ENCODE measurements at places on chromosomes 1 and 21.

GRCh38 chr21:27519361-27519760 is 552.5 kb upstream of the ADAMTS5 start:
- DNase-seq = no peak

- no peak for DNase-seq
Observed at GRCh38 chr1:206794294-206794908, 22.1 kb upstream of the IL10 start.

DNA sequence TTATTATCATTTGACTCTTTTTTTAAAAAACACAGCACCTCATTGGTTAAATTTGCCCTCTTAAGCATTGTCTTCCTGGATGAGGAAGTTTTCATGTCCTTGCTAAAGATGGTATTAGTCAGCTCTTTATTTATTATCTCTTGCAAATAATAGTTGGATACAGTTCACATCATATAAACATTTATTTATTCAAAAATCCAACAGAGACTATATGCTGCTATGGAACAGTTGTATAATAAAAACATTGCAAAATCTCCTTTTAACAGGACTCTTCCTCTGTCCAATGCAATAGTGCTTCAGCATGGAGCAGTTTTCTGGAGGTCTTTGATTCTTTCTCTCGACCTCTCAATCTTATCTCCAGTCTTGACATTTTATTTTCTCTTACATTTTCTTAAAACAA is 49.5 kb upstream of the VCAM1 start:
- DNase-seq = no peak

- peak; percentile 56 for DNase-seq
Observed at GRCh38 chr21:33299181-33299752, 25.5 kb upstream of the IFNAR1 start.

DNA sequence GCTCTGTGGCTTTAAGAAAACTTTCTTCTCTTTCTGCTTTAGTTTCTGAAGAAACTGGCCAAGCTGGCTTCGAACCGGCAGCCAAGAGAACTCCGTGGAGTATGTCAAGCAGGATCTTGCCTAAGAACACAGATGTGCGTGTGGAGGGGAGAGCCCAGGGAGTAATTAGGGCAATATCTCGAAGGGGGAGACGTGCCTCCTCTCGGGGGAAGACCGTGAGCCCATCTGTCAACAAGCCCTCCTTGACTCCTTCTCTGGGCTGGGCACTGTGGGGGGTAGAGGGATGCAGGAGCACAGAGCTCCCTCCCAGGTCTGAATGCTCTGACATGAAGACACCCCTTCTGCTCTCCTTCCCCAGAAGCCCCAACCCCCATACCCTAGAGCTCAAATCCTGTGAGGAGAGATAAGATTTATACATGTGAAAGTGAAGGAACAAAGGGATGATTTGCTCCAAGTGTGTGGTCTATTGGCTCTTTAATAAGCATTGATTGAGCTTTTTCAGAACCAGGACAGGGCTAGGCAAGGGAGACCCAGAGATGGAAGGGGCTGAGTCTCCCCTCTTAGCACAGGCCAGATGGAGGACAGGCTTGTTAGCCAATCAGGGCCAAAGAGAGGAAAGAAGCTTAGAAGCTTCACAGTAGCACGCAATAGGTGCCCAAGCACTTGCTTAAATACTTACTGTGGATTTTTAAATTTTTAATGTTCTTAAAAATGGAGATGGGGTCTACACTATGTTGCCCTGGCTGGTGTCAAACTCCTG is 37.5 kb downstream of the EDN2 start:
- DNase-seq = no peak

GRCh38 chr1:26530410-26530894 is 891 bp downstream of the RPS6KA1 start:
- DNase-seq = peak; percentile 58

- DNase-seq = no peak
Observed at GRCh38 chr21:38322311-38322950, 65.6 kb downstream of the KCNJ15 start.

- DNase-seq = no peak
Observed at GRCh38 chr1:11952455-11953109, 18.1 kb downstream of the PLOD1 start.

- DNase-seq = no peak
Observed at GRCh38 chr1:154129391-154129970, 25.4 kb downstream of the NUP210L start.

DNA sequence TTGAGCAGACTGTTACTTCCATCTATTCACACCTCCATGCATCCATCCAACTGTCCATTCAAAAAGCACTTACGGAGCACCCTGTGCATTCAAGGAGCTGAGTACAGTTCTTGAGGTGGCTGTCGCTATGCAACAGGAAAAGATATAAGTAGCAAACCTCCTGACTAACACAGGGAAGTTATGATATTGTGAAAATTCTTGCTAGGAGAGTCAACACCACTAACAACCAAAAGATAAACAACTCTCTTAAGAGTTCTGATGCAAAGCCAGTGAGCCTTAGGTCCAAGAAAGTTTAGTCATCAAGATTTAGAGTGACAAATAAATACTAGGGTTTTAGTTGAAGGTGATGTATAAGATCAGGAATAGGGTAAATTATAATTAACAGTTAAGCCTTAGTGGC is 44.5 kb upstream of the TRIM45 start:
- DNase-seq = no peak

- DNase-seq = no peak
Observed at GRCh38 chr1:222068937-222069336, 327.0 kb upstream of the DUSP10 start.

DNA sequence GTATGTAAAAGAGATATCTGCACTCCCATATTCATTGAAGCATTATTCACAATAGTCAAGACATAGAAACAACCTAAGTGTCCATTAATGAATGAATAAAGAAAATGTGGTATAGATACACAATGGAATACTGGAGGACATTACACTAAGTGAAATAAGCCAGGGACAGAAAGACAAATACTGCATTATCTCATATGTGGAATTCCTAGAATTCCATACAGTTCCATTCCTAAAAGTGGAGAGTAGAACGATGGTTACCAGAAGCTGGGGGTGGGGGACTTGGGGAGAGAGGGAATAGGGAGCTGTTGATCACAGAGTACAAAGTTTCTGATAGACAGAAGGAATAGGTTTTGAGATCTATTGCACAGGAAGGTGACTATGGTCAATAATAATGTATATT is 7.4 kb downstream of the TMED5 start:
- DNase-seq = no peak

DNA sequence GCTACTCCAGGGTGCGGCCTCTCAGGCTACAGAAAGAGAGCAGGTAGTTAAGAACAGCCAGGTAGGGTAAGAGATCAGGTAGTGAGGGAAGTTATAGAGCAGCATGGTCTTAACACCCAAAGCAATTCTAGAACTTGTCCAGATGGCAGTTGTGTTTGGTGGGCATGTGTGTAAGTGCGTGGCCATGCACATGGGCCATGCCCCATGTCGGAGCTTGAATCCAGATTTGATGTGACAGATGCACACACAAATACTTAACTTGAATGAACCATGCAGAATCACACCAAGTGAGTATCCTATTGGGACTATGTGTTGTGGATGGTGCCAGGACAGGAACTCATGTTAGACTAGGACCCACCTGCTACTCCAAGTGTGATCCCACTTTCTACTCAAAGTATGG is 145.7 kb upstream of the HMGB4 start:
- peak; percentile 15 for DNase-seq

DNA sequence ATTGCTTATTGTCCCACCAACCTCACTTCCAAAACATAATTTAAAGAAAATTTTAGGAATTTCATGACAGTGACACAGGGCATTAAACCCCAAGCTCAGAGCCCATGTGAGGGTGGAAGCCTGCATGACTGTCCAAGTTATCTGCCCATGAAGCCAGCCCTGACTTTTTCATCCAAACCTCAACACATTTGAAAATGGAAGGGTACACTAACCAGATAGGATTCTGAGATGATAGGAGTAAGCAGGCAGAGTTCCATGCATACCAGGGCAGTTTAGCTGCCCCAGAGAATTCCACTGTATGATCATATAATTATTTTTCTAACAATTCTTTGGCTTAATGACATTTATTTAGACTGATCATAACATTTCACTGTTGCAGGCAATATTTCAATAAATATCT is 986.0 kb downstream of the TTLL7 start:
- DNase-seq = no peak

DNA sequence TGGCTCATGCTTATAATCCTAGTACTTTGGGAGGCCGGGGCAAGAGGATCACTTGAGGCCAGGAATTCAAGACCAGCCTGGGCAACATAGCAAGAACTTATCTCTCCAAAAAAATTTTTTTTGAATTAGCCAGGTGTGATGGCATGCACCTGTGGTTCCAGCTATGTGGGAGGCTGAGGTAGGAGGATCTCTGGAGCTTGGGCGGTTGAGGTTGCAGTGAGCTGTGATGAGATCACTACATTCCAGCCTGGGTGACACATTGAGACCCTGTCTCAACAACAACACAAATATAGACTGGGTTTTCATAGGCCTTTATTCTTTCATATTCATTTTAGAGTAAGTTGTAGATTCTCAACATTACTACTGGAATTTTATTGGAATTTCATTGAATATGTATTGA is 12.8 kb downstream of the MED18 start:
- no peak for DNase-seq

GRCh38 chr1:106875622-106876021 is 180.9 kb upstream of the PRMT6 start:
- no peak for DNase-seq

DNA sequence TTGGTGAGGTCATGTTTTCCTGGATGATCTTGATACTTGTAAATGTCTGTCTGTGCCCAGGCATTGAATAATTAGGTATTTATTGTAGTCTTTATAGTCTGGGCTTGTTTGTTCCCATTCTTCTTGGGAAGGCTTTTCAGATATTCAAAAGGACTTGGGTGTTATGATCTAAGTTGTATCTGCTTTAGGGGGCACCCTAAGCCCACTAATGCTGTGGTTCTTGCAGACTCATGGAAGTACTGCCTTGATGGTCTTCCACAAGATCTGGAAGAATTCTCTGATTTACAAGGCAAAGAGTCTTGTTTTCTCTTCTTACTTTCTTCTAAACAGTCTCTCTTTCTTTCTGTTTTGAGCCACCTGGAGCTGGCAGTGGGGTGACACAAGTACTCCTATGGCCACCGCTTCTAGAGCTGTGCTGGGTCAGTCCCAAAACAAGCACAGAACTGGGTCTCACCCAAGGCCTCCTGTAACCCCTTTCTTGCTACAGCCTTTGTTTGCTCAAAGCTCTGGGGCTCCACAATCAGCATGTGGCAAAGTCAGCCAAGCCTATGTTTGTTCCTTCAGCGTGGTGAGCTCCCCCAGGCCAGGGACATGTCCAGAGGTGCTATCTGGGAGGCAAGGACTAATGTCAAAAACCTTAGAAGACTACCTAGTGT is 12.6 kb downstream of the VN1R5 start:
- no peak for DNase-seq

DNA sequence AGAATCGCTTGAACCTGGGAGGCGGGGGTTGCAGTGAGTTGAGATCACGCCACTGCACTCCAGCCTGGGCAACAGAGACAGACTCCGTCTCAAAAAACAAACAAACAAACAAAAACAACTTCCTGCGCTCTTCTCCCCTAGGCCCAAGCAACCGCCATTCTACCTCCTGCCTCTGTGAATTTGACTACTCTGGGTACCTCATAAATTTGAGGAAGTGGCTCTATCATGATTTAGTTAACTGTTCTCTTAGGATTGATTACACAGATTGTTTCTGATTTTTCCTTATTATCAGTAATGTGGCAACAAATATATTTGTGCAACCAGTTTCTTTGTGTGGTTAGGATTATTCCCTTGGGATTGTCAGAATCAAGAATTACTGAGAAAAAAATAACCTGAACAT is 29.7 kb downstream of the OPTC start:
- no peak for DNase-seq

DNA sequence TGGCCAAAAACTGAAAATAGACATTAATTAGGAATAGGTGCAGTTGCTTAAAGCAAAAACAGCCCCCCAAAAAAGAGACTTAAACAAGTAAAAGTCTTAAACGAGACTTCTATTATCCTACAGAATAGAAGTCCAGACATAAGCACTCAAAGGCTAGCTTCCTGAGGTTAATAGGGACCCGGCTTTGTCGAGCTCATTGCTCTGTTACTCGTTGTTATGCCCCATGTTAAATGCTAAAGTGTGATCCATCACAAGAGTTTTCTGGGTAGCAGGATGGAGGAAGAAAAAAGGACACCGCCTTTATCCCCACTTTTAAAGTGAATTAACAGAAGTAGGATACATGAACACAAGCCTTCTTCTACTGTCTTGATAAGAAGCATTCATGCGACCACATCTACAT is 10.6 kb downstream of the CD1D start:
- no peak for DNase-seq

DNA sequence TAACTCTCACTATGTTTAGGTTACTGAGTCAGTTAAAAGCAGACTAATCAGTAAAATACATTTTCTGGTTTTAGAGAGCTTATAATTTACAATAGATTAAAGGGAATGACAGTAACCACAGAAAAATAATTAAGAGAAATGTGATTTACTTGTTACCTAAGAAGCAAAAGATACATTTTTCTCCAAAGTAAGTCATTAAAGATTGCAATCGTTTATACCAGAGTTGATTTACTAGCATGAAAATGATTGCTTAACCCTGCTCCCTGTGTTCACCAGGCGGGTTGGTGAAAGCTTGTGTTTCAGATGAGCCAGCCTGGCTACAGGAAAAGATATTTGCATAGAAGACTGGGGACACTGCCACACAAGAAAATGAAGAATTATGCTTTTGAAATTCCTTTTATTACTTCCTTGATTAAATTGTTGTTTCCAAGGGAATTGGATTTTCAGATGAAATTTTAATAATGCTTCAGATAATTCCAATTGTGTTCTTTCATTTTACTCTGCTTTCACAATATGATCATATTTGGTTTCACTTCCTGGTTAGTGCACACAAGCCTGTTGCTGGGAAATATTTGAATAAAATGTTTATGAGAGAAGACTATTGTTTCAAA is 27.9 kb downstream of the LRRC8B start:
- DNase-seq = no peak

- no peak for DNase-seq
Observed at GRCh38 chr1:45974541-45975269, 157.7 kb downstream of the PIK3R3 start.

DNA sequence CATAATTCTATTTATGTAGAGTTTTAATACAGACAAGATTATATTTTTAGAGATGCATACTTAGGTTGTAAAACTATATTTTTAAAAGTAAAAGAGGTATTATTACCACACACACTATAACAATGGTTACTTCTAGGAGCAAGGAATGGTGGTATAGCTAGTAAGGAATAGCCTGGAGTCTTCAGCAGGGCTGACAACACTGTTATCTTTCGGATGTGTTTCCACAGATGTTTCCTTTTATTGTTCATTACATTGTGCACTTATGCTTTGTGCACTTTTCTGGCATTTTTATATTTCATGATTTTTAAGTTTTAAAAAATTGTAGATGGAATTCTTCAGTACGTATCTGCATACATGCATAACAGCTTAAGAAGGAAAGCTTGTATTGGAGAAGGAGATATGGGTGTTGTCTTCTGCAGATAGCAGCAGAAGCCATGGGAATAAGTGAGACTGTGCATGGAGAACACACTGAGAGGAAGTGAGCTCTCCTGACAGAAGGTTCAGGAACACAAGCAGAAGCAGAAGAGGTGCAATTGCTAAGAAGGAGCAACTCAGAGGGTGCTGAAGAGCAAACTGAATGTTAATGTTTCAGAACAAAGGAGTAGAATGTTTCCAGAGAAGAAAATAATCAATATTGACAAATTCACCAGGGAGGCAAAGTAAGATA is 91.8 kb downstream of the UCHL5 start:
- no peak for DNase-seq

GRCh38 chr1:232538224-232538942 is 91.5 kb downstream of the SIPA1L2 start:
- no peak for DNase-seq

- DNase-seq = no peak
Observed at GRCh38 chr1:58746757-58747156, 37.1 kb downstream of the JUN start.
